ENCODE measurements at places on chromosomes 2 and 18. TPM values are rescaled to one million over a fixed set of nuclear protein-coding genes. Genes with fewer than 3 reads are reported as not detected.

TGIF1 gene
- total RNA-seq = 21.7 TPM

DNA sequence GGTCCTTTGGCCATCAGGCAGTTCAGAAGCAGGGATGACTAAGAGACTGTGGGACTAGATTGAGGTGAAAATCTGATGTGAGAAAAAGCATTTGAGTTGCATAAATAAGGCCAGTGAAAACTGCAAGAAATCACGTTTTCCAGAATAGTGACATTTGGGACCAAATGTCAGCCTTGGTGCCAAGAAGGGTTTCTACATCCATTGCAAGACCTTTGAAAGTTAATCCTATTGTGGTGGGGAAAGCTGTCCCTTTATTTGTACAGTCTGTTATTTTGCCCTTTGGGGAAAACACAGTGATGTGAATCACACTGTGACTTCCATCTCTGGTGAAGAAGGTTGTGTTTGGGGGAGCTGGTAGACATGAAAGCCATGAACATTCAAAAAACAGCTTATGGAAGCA lies 153.5 kb upstream of the SIX2 start:
- ATAC-seq = no peak

DNA sequence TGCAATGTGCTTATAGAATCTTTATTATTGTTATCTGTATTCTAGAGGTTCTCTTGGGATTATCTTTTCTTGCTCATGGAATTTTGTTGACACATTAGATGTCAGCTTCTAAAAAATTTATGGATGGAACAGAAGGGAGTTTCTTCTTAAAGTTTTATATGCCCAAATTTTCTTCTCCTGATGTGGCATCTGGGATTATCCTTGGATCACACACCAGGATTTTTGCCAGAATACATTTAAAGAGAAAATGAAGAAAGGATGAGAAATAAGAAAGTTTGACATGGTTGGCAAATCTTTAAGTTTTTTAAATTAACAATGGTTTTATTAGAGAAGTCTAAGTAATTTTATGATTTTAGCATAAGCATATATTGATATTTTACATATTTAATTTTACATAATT lies 706.7 kb upstream of the TMEFF2 start:
- no peak for ATAC-seq

CHRNG gene
- 0.69 TPM for total RNA-seq

DNA sequence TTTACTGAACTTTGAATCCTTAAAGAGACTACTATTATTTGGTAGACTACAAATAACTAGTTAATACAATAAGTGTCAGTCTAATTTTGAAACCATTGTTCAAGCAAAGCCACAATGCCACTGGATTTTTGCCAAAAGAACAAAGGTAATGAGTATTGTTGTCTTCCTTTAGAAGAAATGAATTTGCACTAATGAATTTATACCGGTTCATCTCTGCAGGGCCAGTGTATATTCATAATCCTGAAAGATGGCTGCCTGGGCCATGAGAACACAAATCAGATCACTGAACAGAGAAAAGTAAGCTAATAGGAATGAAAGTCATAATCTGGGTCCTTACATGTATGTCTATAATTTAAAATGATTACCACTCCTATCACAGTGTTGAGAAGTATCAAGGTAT lies 31.2 kb downstream of the GCFC2 start:
- ATAC-seq = no peak

PROKR1 gene
- total RNA-seq = 1.1 TPM

FOXI3 gene
- not detected for total RNA-seq
